ENCODE measurements at places on chromosomes 2 and 18.
A peak's percentile ranks its signal among the peaks of the same experiment; 100 is the strongest.

DNA sequence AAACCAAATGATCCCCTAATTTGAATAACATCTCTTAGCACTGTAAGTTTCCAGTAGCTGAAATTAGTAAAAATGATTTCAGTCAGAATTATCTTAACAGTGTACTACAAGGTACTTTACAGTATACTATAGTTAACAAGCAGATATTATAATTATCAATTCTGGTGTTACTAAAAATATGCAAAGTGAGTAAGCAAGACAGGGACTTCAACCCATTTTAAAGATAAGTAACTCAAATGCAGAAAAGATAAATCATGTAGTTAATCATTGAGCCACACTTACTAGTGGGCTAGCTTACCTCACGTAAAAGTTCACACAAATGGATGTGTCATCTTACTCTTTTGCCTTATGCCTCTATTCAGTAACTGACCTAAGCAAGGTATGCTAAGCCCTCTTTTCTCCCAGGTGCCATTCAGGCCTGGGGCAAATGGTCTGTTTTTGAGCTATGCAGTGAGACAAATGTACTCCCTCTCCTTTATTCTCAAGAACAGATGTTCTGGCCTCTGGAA, 101.0 kb downstream of the NBAS start:
- DNase-seq = no peak

GRCh38 chr2:38450509-38450908, 73.4 kb upstream of the ATL2 start:
- DNase-seq = no peak

DNA sequence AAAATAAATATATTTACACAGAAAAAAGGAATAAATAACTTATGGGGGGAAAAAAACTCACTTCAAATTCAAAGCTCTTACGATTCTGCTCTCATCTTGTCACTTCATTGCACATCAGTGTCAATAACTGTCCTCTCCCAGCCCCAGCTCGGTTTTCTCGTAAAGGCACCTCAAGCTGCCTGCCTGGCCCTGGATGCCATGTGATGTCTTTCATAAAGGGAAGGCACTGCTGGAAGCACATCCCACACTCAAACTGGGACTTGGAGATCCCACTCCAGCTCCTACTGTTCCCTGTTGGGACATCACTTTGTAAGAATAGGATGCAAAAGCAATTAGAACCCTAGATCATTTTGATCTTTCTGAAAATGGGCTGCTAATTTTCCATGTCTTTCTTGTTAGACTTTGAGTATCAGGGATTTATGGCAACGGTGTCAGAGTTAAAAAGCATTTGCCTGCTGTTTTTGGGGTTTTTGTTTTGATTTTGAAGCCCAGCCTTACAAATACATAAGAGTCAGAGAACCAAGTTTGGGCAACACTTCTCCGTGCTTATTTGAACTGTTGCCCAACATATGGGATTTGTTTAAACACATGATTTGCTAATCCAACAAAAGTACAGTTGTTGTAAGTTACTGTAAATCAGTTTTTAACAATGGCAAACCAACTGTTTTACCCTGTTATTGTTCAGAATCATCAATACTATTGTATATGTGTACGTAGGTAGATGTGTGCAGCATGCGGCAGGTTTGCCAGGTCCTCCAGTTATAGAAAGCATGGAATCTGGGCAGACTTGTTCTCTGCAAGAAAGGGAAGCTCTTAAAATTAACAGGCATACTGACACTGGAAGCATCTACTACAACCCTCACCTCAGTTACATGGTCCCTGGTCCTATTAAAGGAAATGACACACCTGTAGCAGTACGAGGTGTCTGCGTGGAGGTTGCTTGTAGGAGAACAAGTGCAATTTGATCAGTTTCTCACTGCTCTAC, 20.6 kb downstream of the SERTAD2 start:
- DNase-seq = no peak

GRCh38 chr2:20224716-20225293, at the start of gene SDC1:
Gene SDC1 (minus strand): TSS chr2:20225130. CDS start chr2:20224867, 263 bp downstream.
- DNase-seq = no peak

DNA sequence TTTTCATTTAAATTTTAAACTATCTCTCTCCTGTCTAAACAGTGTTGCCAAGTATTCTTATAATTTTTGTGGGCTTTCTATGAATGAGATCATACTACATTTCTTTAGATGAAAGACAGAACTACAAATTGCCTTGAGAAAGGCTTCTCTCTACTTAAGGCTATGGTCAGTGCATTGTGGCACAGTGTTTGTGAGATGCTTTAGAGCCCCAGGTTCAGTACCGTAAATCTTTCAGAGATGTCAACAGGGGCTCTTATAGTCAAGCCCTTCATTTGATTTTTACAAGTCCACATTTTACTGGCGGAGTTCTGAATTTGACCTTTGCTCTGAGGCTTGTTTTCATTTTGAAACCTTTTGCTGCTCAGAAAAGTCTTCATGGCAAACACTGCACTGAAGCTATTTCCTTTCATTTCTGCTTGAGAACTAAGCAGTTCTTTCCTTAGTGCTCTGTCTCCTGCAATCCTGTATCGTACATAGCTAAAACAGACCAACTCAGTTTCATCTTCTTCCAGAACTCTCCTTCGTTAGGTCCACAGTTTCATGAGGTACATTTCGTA, 175.2 kb downstream of the NYAP2 start:
- DNase-seq = no peak

DNA sequence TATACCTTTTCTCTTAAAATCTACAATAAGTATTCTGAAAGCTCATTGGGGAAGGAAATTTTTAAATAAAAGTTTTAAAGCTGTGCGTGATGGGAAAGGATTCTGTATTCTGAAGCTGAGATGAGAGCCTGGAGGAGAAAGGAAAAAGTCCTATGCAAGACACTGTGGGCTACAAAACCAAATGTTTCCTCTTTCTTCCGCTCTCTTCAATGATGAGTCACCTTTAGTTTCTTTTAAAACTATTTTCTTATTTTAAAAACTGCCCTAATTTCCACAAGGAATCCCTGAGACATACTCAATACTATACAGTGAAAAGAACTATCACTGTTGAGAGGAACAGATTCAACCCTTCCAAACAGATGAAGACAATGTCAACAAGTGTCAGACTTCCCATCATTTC, 87.4 kb downstream of the INO80D start:
- DNase-seq = no peak

- no peak for DNase-seq
These were observed 283.0 kb downstream of the ALPK2 start for GRCh38 chr18:58345875-58346274.

- no peak for DNase-seq
These were observed 203.8 kb downstream of the RDH14 start for GRCh38 chr2:18356676-18357075.

GRCh38 chr18:75141734-75142133, 67.2 kb downstream of the PTGR3 start:
- no peak for DNase-seq

- DNase-seq = no peak
These were observed 152.4 kb downstream of the TDRD15 start for GRCh38 chr2:21276163-21276562.

GRCh38 chr18:41721103-41721790, 233.8 kb upstream of the PIK3C3 start:
- no peak for DNase-seq

GRCh38 chr18:67705748-67706147, 189.2 kb upstream of the DSEL start:
- DNase-seq = peak; percentile 1

DNA sequence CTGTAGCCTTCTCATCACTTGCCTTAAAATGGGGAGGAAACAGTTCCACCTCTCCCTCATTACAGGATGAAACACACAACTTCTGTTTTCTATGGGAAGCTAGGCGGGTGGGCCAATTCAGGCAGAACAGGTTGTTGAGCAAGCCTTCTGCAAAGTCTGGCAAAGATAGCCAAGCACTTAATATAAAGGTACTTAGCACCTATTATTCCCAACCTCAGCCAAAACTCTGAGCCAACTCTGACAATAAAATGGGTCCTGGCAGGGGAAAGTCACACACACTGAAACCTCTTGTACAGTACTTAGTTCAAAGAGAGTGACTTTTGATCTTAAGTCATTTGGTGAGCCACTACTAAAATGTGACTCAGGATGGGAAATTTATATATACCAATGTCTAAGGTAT, 15.8 kb upstream of the SOCS6 start:
- no peak for DNase-seq

- DNase-seq = no peak
These were observed 484.8 kb upstream of the ID2 start for GRCh38 chr2:8197101-8197500.

DNA sequence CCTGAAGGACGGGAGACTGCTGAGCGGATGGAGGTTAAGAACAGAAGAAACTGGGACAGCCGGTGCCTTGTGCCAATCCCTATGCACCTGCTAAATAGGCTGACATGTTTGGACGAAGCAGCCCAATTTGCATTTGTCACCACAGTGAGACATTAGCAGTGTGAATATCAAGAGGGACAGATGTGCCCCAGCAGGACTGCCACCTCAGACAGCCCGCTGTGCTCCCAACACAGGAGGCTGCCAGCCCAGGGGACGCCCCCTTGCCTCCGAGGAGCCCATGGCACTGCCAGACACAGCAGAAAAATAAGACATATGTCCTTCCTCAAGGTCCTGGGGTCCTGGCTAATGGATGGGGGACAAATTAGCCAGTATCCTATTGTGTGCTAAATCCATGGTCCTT, 306.7 kb upstream of the POU3F3 start:
- no peak for DNase-seq

GRCh38 chr2:22995576-22995975, 389.4 kb upstream of the KLHL29 start:
- no peak for DNase-seq

- no peak for DNase-seq
These were observed 32.3 kb upstream of the ASPRV1 start for GRCh38 chr2:69993708-69994107.

DNA sequence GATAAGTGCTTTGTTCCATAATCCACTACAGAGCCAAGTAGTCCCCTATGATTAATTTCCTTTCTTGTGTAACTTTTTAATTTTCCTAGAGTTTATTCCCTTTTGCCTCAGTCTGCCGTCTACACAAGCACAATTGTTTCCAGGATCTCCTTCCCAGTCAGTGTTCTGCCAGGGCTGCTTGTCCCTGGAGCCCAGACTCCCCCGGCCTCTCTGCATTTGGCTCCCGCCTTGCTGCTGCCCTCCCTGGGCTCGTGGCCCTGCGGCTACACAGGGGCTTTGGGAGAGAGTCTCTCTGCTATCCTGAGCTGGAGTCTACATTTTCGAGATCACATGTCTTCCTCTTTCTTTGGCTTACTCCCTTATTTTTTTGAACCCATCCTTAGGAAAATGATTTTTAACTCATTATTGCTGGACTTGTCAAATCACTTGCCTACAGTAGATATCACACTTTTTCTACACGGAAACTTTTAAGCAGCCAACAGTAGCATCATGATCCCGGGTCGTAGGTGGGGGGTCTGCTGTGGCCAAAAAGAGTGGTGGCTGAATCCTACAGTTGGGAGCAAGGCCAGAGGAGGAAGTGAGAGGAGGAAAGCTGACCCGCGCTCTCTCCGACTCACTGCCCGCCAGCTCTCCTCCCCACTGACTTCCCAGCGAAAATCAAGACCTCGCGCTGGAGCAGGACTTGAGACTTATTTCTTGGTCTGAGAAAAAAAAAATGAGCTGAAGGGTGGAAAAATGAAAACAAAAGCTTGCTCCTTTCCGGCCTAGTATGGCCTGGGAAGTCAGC, 9.4 kb downstream of the FBLN7 start:
- DNase-seq = no peak

DNA sequence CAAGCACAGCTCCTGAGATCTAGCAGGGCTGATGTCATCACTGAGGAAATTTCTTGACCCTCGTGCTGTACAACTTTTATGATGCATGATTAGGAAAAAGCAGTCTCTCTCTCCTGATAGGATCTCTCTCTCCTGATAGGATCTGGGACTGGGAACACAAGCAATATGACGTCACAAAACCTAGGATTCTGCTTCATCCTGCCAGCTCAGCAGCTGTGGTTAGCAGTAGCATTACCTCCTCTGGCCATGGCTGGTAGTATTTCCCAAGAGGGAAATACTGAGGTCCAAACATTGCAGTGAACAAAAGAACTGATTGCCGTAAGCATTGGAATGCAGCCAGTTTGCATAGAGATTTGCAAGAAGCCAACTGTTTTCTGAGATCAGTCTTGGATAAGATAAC, 521.2 kb upstream of the POU3F3 start:
- DNase-seq = no peak

DNA sequence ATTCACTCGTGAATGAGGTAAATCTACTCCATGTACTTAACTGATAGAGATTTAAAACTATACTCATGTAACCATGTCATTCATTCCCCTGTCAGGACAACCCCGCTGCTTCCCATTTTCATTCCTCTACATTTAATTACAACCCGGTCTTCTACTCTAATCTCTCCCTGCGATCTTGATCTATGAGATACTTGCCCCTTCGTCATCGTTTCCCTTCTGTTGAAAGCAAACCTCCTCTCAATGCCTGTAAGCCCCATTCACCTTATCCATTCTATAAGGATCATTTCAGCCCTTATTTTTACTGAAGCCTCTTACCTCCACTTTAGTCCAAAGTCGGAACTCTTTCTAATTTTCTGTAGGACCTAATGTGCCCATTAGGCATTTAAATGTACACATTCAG, 492.6 kb downstream of the DPP10 start:
- DNase-seq = no peak

DNA sequence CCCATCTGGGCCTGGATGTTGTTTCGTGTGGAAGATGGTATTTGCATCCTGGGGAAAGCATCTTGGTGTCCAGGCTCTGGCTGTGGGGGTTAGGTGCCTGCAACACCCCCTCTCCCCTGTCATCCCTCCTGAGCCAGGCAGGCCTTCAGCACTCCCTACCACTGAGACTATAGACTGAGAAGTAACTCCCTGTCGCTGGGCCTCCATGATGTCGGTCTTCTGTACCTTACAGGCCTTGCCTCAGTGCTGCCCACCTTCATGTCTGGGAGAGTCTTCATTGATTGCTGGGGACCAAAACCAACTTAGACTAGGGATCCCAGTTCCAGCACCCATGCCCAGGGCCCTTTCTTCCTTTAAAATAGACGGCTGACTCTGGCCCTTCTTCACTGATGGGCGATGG, 33.1 kb upstream of the DNMT3A start:
- no peak for DNase-seq

DNA sequence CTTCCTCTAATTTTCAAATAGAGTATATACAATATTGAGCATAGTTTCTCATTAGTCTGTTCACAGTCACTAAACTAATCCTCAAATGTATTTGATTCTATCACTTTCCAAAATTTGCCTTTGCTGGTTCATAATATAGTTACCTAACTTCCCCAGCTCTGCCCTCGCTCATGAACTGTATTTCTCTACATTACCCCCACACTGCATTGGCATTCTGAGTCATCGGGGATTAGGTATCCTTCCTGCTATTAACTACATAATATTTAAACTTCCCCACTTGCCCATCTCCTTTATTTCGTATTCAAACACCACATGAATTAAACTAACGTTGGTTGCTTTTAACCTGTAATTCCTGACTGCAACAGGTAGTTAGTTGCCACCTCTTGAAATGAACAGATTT, 14.8 kb upstream of the CLASP1 start:
- DNase-seq = no peak

DNA sequence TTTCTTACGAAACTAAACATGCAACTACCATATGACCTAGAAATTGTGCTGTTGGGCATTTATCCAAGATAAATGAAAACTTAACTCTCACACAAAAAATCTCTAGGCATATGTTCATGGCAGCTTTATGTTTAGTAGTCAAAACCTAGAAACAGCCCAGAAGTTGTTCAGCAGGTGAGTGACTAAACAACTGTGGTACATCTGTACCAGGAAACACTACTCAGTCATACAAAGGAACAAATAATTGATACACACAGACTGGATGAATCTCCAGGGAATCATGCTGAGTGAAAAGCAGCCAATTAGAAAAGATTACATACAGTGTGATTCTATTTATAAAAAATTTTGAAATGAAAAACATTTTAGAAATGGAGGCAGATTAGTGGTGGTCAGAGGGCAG, 29.3 kb downstream of the DYNC2LI1 start:
- DNase-seq = no peak
